ENCODE measurements at places on chromosomes 2 and 18.

- no peak for DNase-seq
Measured at GRCh38 chr2:83160571-83160970, 1298.5 kb downstream of the SUCLG1 start.

DNA sequence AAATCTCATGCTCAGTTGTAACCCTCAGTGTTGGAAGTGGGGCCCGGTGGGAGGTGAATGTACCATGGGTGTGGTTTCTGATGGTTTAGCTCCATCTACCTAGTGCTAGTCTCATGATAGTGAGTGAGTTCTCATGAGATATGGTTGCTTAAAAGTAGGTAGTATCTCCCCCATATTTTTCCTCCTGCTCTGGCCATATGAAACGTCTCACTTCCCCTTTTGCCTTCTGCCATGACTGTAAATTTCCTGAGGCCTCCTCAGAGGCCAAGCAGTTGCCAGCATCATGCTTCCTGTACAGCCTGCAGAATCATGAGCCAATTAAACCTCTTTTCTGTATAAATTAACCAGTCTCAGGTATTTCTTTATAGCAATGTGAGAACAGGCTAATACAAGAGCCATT, 62.8 kb upstream of the RNF152 start:
- DNase-seq = no peak

DNA sequence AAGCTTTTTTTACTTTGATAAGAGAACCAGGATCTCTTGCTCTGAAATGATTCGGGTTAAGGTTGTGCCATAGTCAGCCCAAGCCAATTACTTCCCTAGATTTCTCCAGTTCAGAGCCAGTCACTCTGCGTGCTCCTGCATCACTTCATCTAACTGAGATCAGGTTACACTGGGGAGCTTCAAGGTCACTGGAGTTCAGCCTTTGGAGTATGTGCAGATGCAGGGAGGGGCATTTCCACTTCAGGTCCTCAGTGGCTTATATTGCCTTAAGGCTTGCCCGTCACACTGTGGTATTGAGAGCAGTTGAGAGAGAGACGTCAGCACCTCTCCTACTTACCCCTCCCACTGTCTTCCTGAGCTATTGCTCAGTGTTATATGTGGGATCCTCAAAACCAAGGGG, 317.8 kb downstream of the EPHA4 start:
- DNase-seq = peak; percentile 50

DNA sequence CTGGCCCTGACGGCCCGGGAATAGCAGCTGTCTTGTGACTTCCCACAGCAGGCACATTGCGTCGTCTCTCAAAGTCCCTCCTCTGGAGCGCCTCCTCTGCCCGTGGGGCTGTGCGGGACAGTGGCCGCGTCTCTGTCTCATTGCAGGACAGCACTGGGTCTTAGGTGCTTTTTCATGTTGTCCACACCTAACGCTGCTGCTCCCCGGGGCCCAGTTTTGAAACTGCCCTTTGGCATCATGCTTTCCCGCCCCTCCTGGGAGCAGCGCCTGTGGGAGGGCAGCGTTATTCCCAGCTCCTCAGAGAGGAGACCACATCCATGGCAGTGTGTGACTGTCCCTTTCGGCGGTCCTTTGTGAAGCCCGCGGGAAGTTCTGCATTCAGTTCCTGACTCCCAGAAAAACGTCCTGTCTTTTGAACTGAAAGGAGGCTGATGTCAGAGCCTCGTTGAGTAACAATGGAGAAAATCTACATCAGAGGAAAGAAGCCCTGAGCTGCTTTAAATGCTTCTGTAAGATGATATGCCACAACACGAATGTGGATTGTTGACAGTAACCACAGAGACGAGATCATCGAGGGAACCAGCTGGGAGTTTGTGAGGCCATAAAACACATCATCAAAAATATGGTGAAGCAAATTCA, 226.0 kb downstream of the FAM210A start:
- DNase-seq = peak; percentile 51

DNA sequence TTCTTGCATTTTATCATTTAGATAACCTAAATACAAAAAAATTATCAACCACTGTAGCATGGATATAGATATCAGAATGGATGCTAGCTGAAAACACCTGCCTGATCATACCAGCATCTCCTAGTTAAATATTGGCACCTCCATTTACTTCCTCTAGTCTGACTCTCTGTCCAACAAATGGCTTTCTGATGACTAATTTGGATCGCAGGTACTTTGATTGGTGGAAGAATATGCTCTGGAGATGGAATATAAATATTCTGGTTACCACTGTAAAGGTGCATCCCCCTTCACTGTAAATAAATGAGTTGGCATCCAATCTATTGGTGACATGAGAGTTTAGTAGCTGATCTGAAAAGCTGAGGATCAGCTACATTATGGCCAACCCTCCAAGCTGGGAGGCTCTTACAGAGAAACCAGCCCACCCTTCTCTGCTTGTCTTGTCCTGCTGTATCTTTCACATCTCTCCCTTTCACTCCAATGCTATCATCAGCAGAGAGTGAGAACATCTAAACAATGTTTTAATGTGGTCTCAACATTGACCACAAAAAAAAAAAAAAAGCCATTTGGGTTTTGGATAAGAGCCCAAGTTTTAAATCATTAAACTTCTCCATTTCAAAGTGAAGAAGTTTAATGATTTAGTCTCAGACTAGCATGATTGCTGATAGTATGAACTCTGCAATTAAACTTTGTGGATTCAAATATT, 90.5 kb downstream of the PMAIP1 start:
- DNase-seq = no peak

- DNase-seq = no peak
Measured at GRCh38 chr2:10047616-10048500, 4.5 kb downstream of the KLF11 start.

GRCh38 chr2:64606479-64607363, 47.0 kb downstream of the SERTAD2 start:
- DNase-seq = no peak

- no peak for DNase-seq
Measured at GRCh38 chr18:27276886-27277285, 91.8 kb upstream of the CHST9 start.

GRCh38 chr2:110740747-110741349, 8.5 kb downstream of the ACOXL start:
- no peak for DNase-seq

DNA sequence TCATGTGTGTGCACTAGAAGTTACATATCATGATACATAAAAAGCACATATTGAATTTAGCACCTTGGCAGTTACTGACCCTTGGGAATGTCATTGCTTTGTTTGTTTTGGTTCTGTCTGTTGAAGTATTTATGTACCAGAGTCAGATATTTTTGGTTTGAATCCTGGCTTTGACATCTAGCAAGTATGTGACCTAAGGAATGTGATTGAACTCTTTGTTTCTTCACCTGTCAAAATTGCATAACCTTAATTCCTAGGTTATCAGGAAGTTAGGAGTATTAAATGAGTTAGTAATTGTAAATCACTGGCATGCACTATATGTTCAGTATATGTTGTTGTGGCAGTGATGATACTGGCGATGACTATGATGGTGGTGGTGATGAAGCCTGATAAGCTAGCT, 1003.5 kb upstream of the NRXN1 start:
- DNase-seq = no peak

DNA sequence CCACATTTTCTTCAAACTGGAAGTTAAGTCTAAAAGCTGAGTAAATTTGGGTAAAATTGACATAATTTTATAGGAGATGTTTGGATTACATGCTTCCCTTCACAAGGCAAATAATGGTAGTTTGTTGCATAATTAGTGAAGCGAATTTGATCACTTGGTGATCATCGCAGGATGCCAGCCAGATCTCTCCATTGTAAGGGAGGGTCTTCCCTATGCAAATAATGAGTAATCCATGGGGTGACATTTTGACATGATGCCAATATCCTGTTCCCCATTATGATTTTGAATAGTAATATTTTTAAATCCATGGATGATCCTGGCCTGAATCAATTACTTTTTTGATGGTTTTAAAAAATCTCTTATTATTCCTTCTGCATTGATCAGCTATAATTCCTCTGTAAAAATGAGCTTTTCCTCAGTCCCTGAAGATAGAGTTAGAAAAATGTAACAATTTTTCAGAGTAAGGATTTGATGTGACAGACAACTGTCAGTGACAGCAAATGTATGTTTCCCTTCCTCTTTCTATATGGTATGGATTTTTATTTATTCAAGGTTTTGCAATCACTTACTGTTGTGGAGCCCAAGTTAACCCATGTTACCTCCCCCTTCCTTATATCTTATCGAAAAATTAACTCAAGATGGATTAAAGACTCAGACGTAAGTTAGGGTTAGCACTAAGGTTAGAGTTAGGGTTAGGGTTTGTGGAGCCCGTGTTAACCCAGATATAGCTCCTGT, 21.4 kb downstream of the CCL20 start:
- DNase-seq = no peak

GRCh38 chr2:105999211-105999989, 194.7 kb downstream of the UXS1 start:
- no peak for DNase-seq

- no peak for DNase-seq
Measured at GRCh38 chr2:25651782-25652455, 21.5 kb downstream of the DTNB start.

GRCh38 chr2:204265681-204266181, 279.5 kb upstream of the PARD3B start:
- peak; percentile 59 for DNase-seq

GRCh38 chr2:158484892-158485556, 28.3 kb downstream of the PKP4 start:
- no peak for DNase-seq

GRCh38 chr2:176178757-176179295, 9.6 kb upstream of the HOXD1 start:
- no peak for DNase-seq

- no peak for DNase-seq
Measured at GRCh38 chr2:139031722-139032121, 251.5 kb upstream of the NXPH2 start.

- DNase-seq = no peak
Measured at GRCh38 chr2:227106845-227107759, 56.9 kb downstream of the COL4A4 start.

DNA sequence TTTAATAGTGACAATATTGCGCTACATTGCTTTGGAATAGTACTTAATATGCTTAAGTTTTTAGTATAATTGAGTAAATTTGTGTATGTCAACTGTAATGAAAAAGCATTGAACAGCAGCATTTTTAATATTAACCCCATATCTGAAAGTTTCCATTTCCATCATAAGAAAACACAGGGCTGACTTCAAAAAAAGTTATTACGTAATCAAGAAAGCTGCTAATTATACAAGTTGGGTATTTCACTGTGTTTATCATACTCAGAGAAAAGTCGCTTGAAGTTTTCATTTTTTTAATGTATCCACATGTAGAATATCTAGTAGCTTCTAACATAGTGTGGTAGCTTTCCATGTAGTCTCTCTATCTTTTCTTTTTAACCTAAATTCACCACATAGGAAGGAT, 146.5 kb downstream of the PKP4 start:
- DNase-seq = no peak

GRCh38 chr2:118386641-118387302, 298.5 kb downstream of the INSIG2 start:
- no peak for DNase-seq

DNA sequence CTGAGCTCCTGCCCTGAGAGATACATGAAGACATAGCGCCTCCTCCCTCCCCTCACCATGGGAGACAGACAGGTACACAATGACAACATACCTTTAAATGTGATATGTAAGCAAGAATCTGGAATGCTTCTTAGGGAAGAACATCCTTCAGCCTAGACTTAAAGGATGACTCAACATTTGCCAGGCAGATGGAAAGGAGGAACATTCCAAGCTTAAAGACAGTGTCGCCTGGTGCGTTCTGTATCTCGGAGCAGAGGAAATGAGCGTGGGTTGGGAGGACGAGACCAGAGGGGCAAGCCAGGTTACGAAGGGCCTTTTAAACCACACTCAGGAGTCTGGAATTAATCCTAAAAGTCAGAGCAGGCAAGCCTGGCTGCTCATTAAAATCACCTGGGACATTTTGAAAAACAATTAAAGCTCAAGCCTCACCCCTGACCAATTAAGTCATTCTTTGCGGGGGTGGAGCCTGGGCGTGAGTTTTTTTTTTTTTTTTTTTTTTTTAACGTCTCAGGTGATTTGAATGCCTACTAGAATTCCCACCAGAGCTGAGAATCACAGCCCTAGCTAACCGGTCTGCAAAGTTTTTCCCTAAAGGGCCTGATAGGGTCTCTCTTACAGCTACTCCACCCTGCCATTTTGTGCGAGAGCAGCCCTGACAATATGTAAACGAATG, 131.2 kb upstream of the SEC11C start:
- no peak for DNase-seq

DNA sequence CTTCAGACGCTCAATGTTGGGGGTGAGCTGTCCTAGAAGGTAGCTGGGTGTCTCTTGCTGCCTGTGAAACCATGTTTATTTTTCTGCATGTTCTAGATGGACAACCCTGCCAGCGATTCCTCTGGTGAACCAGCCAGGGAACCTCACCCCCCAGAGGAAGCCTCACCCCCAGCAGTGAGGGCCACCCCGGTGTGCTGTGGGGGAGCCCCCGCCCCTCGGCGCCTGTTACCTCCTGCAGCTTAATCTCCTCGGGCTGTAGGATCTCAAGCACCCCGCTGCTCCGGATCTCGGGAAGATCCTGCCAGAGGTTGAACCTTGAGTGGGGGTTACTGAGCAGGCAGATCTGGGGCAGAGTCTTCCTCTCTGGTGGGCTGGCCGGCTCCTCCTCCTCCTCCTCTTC, 50.0 kb downstream of the SNORC start:
- DNase-seq = no peak

DNA sequence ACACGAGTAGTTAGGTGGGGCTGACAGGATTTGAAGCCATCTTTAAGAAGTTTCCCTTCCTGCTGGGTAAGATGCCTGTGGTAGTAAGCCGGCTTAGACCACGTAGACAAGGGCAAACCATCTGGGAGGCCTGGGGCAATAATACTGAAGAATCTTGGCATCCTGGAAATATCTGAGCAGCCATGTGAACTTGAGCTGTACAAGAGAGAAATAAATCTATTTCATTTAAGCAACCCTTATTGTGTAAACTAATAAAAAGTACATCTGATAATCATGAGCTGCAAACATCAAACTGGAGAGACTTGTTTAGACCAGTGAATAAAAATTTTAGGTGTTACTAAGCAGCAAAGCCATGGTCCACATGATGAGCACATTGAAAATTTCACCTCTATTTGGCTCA, 11.4 kb upstream of the CETN1 start:
- DNase-seq = no peak

DNA sequence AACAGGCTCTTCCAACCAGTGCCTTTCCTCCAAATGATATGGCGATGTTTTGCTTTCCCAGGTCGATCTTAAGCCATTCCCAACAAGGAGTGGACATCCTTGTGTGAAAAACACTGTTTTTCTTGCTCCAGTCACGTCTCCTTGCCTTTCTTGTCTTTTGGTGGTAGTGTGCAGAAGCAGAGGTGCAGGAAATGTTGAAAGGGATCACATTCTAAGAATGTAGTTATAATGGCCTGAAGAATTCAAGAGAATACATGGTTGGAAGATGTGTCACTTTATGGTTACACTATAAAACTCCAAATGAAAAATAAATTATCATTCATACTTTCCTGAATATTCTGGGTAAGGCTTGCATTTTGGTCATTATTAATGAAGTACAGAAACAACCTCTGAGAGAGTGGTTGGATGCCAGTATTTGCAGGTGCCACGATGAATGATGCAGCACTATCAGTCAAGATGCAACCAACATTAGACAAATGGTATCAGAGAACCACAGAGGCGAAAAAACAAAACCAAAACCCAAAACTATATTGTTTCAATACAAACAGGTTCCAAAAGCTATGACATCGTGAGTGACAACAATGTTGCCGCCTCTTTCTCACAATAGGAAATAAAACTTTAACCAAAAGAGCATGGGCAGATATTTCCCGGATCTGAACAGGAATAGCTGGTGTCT, 27.5 kb upstream of the POLE4 start:
- no peak for DNase-seq
